ENCODE measurements at places on chromosomes 13 and 19.
A peak's percentile ranks its signal among the peaks of the same experiment; 100 is the strongest.

GRCh38 chr13:19183676-19184075 lies 2.1 kb upstream of the TUBA3C start:
- DNase-seq = no peak

DNA sequence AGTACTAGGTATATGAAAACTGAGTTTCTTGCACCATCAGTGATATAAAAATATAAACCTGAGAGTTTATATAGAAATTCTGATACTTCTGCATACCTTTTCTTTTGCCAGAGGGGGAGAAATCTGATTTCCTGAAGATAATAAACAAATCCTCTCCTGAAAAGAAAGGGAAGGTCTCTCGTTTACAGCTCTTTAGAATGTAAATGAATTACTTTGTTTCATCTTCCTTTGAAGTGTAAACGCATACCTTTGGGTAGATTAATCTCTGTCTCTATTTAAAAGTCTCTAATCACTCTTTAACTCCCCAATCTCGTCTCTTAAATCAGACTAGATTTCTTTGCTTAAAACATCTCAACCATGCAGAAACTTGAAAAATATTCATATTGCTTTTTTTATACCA lies 1092.9 kb downstream of the SLITRK5 start:
- DNase-seq = no peak

DNA sequence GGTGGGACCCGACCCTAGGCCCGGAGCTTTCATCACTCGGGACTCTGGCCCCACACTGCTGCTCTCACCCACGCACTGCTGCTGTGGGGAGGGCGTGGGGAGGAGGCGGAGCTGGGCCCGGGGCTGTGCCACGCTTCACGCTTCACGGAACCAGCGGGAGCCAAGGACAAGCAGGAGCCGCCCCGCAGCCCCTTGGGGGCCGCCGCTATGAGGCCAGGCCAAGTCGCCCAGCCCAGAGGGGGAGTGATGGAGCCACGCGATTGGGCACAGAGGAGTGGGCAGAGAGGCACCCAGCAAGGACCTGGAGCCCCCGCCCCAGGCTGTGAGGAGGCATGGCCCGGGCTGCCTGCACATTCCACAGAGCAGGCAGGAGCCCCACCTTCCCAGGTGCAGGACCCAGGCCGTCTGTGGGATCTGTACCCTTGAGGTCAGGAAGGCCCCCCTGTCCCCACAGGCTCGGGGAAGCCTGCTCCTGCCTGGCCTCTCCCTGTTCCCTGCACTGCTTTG lies 10.2 kb upstream of the SUPT20H start:
- DNase-seq = no peak

DNA sequence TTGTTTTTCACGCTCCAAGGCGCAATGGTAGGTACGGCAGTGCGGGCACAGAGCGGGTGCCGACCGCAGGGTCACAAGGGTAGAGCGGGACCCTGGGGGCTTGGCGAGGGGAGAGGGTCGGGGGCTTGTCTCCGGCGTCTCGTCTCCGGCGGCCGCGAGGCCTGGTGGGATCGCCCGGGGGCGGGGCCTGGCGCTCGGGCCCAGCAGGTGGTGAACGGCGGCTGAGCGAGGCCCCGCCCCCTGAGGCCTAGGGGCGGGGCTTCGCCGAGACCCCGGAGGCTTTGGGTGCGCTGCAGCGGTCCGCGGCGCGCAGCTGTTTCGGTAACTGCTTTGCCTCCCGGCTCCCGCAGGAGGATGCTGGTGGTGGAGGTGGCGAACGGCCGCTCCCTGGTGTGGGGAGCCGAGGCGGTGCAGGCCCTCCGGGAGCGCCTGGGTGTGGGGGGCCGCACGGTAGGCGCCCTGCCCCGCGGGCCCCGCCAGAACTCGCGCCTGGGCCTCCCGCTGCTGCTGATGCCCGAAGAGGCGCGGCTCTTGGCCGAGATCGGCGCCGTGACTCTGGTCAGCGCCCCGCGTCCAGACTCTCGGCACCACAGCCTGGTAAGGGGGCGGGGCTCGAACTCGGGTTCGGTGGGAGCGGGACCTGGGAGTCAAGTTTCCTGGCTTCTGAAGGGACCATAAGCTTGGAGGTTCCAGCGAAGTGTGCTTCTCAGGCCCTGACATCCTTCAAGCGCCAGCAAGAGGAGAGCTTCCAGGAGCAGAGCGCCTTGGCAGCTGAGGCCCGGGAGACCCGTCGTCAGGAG lies at the start of gene TSEN34:
TSEN34 (plus strand) TSS at position 298 of the 800 bp plus-strand sequence; CDS start at position 355, 57 bp downstream.
- peak; percentile 95 for DNase-seq

DNA sequence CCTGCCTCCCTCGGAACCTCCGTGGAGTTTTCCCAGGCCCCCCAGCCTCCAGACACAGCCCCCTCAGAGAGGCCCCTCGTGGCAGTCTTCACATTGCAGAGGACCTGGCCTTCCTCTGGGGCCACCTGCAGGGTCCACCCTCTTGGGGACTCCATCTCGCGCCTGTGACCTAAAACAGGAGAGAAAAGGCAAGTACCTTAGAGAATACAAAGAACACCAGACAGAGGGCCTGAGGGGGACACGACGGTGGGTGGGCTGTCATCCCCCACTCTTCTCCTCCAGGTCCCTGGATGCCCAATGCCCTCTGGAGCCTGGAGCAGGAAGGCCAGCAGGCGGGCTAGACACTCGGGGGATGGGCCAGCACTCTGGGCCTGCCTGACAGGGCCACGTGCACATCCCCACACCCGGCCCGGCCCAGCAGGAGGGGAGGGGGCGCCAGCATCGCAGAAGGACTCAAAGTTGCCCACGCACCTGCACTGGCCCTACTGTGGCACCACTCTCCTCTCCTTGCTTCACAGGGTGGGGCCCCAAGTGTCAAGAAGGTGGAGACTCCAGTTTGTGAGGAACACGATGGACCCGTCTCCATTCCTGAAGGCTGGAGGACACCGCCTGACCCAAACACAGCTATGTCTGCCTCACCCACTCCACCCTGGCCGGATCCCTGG lies 4.3 kb upstream of the A1BG start:
- no peak for DNase-seq

DNA sequence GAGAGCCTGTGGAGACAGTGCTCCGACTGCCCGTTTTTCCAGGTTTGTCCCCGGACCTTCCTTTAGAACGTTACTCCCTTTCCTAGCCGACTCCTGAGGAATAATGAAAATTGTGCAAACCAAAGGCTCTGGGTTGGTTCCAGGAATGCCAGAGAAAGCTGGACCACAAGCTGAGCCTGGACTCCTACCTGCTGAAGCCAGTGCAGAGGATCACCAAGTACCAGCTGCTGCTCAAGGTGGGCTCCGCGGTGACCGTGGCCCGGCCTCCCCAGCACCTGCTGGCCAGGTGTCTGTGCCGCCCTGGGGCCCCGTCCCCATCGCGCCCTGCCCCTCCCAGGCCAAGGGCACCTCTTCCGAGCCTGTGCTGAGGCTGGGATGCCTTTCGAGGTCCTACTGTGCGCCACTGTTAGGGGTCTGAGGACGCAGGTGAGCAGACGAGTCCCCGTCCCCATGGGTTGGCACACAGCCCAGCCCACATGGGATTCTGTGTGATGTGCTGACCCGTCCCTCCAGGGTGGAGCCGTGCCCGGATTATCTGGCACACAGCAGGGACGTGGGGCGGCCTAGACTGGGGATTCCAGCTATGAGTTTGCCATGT lies 20.5 kb upstream of the F7 start:
- DNase-seq = no peak

GRCh38 chr13:81184556-81185265 lies 843.8 kb upstream of the SPRY2 start:
- DNase-seq = no peak

Measured in NCI-H526 (cell line).